GM12865 (cell line): ENCODE measurements at places on chromosomes 5 and 9.

- DNase-seq: no peak
Observed at GRCh38 chr5:38670878-38671277, 114.4 kb upstream of the LIFR start.

DNA sequence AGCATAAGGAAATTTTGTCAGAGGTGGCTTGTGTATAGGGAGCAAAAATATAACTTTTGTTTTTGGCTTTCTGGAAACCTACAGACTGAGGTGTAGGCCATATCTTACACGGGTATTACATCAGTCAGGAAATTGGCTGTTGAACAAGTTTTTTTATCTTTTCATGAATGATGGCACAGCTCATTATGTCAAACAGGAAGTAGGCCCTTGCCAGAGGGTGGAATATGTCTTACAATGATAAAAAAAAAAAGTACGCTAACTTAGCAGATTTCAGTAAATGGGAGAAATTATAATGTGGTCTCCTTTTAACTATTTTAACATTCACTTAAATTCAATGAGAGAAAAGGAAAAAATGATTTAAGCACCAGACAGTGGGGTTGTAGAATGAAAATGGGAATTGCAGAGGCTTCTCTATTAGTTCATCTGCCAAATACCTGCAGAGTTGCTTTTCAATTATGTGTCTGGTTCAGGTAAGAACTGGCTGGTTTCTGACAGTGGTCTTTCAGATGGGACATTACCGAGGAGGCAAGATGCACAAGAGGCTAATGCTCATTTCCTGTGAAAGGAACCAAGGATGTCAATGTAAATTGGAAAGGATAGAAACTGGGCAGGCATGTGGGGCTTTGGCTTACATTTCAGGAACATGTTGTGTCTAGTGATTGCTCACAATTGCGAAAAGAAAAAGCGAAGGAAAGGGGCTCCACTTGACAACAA is 169.9 kb downstream of the NNT start:
- DNase-seq: no peak

DNA sequence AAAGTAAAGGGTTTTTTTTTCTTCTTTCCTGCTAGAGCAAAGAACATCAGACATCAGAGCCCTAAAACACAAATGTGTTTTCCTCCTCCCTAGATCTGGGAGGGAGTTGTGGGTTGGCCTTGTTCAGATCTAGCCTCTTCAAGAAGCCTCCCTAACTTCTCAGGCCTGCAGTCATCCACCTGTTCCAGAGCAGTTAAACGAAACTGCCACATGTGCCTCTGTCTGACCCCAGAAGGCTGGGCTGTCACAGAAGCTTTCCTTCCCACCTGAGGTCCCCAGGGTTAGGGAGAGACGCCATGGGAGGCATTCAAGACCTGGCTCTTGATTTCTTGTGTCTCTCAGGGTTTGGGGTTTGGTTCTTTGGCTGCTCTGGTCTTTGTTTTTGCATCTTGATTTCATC is 87.0 kb downstream of the DAB2IP start:
- DNase-seq: no peak

- no peak for DNase-seq
Observed at GRCh38 chr9:135167356-135167755, 79.9 kb downstream of the OLFM1 start.

DNA sequence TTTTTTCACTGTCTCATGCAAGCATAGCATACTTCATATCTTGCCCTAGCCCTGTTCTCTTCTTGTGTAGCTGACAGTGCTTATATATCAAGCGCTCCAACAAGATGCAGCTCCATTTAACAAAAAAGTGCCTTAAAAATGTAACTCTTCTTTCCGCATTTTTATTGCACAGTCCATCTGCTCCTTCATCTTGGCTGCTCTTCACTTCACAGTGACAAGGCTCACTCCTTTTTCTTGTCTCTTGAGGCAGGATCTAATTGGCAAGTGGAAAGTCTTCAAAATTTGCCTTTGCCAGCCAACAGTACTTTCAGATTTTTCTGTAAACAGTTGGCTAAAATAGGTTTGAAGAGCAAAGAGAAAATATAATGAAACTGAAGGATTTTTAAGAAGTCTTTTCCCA is 161.8 kb downstream of the PBX3 start:
- DNase-seq: no peak

- no peak for DNase-seq
Observed at GRCh38 chr9:109473329-109473728, 24.8 kb downstream of the PTPN3 start.

GRCh38 chr5:13997514-13997913 is 53.0 kb upstream of the DNAH5 start:
- no peak for DNase-seq

- no peak for DNase-seq
Observed at GRCh38 chr5:103060424-103060954, 59.4 kb downstream of the GIN1 start.

GRCh38 chr5:153719324-153719723 is 228.9 kb downstream of the GRIA1 start:
- no peak for DNase-seq

GRCh38 chr9:112093147-112093869 is 81.8 kb downstream of the SUSD1 start:
- DNase-seq: no peak

GRCh38 chr5:154868702-154869101 is 10.3 kb downstream of the CNOT8 start:
- no peak for DNase-seq

DNA sequence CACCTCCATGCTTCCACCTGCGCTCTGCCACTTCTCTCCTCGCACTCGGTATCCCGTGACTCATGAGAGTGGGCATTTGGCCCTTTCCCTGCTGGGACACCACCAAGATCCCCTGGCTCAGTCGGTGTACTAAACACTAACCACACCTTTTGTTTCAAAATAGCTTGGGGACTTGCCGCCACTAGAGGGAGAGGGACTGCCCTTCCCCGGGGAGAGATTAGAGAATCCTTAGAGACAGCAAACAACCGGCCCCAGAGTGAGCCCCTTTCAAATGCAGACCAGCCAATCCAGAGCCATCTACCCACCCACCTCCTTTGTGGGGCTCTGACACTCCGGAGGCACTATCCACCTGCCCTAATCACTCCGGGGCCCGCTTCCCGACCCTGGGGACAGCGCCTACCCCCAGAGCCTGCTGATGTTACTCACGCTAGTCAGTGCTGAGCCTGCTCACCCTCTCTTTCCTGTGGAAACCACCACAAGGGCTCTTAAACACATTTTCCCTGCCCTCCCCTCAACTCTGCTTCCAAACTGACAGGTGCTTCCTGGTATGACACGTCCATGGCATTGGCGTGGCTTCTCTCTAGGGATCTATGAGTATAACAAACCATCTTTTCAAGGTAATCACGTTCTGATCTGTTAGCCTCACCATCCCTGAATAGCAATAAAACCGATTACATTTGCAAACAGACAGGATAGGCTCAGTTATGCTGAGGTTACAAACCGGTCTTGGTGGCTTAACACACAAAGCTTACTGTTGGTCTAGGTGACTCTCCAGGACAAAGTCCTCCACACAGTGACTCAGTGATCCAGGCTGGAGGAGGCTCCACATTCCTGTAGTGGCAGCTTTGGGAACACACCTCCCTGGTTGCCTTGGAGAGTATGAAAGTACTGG is 180.1 kb upstream of the MVB12B start:
- DNase-seq: peak; percentile 61

DNA sequence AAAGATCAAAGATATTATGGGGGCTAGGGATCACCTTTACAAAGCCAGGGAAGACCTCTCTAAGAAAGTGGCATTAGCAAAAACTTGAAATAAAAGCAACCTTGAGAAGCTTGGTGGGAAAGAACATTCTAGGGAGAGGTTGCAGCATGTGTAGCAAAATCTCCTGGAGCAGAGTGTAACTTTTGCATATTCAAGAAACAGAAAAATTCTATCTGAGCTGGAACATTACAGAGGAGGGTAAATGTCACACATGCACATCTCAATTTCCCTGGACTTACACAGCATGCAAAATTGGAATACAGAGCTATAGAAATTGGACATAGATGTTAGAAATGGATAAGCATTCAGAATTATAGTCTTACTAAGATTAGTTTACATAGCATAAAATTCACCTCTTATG is 510.0 kb downstream of the CETN3 start:
- no peak for DNase-seq

- DNase-seq: no peak
Observed at GRCh38 chr5:149464796-149465489, 85.9 kb upstream of the IL17B start.

DNA sequence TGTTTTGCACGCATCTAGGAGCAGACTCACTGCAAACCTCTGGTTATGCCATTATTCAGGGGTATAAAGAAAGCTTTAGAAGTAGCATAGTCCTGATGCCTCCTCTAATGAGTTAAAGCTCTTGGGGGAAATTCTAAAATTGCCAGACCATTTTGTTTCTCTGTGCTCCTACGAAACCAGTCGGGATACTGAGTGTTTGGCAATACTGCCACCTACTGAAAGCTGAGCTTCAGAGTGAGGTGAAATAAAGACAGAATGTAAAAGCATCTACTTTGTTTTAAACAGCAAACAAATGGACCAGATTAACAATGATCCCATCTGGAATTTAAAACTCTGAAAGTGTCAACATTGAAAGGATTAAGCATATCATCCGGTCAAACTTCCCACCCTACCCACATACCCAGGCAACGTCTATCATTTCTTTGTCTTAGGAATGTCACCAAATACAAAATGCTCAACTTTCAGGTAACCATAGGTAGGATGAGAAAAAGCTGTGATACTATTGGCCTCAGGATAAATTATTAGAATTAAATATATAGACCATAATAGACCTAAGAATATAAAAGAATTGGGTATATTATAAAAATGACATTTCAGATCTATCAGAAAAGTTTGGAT is 77.8 kb upstream of the SHISAL2B start:
- DNase-seq: peak; percentile 63

GRCh38 chr9:135644631-135645218 is 5.4 kb upstream of the GLT6D1 start:
- DNase-seq: no peak

GRCh38 chr5:80052464-80052863 is 17.3 kb downstream of the THBS4 start:
- DNase-seq: no peak

- DNase-seq: no peak
Observed at GRCh38 chr9:134220311-134220710, 55.9 kb upstream of the RNU6ATAC start.

DNA sequence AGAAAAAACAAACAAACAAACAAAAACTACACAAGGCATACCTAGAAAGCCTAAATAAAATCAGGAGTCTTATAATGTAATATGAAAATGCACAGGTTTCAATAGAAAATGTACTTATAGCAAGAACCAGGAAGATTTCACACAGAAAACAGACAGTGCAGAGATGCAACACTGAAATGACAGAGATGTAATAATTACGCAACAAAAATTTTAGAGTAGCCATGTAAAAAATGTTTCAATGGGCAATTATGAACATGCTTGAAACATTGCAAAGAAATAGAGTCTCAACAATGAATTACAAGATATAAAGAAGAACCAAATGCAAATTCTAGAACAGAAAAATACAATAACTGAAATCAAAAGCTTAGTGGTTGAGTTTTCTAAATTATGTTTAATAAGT is 405.9 kb downstream of the PLK2 start:
- DNase-seq: no peak

DNA sequence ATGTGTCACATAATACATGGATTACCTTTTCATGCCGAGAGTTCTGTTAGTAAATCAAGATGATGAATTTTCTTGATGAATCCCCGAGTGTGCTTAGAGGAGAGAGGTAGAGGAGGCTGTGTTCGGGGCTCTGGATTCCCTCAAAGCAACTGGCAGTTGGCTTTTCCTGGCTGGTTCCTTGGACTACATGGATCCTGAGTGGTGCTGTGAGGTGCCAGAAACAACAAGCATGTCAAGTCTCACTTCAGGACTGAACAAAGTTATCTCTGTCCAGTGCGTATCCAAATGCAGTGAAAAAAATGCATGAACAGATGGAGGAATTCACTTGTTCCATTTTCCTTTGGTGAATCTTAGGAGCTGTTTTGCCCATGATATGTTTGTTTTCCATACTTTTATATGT is 231.7 kb downstream of the FBXL7 start:
- DNase-seq: no peak

DNA sequence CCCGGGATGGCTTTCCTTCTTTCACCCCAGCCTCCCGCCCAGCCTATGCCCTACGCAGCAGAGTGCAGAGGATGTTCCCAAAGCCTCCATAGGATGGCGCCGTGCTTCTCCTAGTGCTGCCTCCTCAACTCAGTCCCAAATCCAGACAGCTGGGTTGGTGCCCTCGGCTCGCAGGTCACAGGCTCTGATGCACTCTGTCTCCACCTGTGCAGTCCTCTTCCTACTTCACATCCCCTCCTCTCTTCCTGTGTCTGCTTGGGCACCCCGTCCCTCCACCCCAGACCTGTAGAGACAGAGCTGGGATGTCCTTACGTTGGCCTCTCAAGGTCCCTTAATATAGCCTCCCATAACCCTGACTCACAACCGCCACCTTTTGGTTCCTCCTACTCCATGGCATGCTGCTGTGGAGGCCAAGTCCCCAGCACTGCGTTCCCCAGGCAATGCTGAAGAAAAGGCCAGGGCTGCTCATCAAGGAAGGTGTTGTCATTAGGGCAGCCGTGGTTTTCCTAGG is 314.4 kb downstream of the GADD45G start:
- peak; percentile 57 for DNase-seq
